Astrocyte (in vitro differentiated cells and primary cell): ENCODE measurements at places on chromosomes 7 and 10. TPM values are rescaled to one million over a fixed set of nuclear protein-coding genes. Genes with fewer than 3 reads are reported as not detected.

TAS2R39 gene
- not detected in 2 replicates for total RNA-seq

SPDYE8 gene
- not detected in 2 replicates for total RNA-seq

TDRD1 gene
- not detected in 2 replicates for total RNA-seq

GPR15LG gene
- not detected in 2 replicates for total RNA-seq

GRID1 gene
- 0.48 and 0.75 TPM in 2 replicates for total RNA-seq

ZNF25 gene
- 4.8 and 5.3 TPM in 2 replicates for total RNA-seq

DNA sequence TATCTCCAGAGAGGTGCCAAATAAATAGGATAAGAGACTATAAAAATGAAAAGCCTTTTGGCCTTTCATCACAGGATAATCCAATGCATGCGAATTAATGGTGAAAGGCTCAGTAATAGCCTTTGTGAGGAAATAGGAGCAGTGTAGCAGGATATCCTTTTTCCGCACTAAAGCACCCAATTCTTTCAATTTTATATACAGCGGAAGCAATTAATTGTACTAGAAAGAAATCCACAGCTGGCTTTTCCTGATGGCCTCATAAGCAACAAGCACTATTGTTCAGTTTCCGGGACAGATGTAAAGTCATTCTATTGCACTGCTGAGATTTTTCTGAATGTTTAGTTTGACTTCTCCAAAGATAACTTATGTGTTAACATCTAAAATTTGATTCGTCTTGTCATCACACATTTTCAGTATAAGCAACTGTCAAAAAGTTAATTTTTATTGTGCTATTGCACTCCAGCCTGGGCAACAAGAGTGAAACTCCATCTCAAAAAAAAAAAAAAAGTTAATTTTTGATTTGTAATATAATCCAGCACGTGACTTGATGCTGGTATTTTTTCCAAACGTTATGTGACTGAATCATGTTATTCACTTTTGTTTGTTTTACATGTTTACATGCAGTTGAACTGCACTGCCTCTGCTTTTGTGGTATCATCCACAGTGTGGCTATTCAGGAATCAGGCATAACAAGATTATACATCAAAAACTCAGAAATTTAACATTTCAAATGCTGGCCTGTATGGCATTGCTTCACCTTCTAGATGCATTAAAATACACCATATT, 8.4 kb upstream of the BMPR1A start:
- DNase-seq, result no peak

- no peak for DNase-seq
Observed at GRCh38 chr10:99595770-99596465, 24.3 kb downstream of the SLC25A28 start.

- no peak for DNase-seq
Observed at GRCh38 chr10:7322623-7323022, 88.2 kb downstream of the SFMBT2 start.

- no peak for DNase-seq
Observed at GRCh38 chr7:148695953-148696352, 2.8 kb upstream of the CUL1 start.

DNA sequence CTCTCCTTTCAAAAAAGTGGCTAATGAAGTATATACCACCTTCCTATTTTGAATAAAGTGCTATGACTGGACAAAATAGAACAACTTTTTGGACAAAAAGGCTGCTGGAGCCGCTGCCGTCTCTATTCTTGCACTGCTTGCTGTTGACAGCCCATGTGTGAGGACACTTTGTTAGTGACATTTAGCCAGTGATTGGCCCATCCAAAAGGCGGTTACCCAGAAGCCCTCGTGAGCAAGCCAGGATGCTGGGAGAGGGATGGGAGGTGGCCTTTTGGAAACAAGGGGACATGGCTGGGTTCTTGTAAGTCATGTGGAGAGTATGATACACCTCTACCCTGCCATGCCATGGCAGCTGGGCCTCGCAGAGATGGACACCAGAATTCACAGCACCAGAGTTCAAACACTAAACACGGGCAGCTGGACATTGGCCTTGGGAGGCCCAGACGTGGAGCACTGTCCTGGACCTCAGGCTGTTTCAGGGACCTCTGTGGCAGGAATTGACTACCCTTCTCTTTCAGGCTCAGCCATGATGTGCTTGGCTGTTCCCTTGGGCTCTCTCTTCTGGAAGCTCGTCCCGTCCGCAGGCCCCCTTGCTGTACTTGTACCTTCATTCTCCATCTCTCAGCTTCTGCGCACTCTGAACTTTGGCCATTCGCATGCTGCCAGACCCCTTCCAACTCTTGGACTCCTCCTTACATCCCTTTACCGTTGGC, 118.3 kb downstream of the TCF7L2 start:
- DNase-seq, result no peak

- DNase-seq, result no peak
Observed at GRCh38 chr7:84536271-84536870, 341.8 kb upstream of the SEMA3A start.

DNA sequence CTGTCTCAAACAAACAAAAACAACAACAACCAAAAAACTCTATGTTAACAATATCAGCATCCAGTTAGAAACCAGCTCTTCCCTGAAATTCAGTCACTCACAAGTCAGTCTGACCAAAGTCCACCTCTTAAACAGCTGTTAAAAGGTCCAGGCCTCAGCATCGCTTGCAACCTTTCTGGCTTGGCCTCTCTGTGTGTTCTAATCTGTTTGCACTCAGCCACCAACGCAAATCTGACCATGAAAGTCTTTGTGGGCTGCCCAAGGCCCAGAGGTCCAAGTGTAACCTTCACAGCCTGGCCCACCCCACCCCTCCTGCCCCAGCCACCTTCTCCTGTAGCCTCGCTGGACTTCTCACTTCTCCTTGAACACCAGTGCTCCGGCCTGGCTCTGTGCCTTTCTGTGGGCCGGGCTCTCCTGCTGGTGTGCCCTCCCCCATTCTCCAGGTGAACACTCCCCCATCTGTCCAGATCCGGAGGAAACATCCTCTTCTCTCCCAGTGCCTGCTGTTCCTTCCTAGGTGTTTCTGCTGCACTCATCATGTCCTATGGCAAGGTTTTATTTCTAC, 72.2 kb upstream of the EFCAB10 start:
- no peak for DNase-seq

DNA sequence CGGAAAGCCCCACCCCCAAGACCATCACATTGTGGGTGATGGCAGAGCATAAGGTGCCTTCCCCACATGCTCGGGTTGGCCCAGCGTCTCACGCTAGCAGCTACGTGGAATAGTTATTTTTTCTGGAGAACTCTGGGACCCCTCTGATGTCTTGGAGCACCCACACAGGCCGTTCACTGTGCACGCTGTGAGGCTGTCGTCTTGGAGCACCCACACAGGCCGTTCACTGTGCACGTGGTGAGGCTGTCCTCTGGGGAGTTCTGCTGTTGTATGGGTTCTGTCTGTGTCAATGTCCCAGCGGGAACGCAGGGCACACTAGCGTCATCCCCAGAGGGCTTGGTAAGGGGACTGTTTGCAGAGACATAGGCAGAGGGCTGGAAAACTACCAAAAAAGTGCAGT, 38.8 kb upstream of the FAM20C start:
- no peak for DNase-seq

GRCh38 chr10:35153716-35154115, 27.1 kb downstream of the CREM start:
- no peak for DNase-seq

- DNase-seq, result peak; percentile 44
Observed at GRCh38 chr10:102509387-102509786, 5.6 kb downstream of the SUFU start.

- peak; percentile 100 for DNase-seq
Observed at GRCh38 chr10:5944389-5945189, 32.8 kb downstream of the IL15RA start.

- no peak for DNase-seq
Observed at GRCh38 chr10:117411479-117412399, 36.5 kb upstream of the PDZD8 start.

GRCh38 chr7:132118641-132119040, 457.6 kb downstream of the PLXNA4 start:
- no peak for DNase-seq

GRCh38 chr10:83075016-83075814, 1064.1 kb upstream of the GHITM start:
- DNase-seq, result peak; percentile 68

DNA sequence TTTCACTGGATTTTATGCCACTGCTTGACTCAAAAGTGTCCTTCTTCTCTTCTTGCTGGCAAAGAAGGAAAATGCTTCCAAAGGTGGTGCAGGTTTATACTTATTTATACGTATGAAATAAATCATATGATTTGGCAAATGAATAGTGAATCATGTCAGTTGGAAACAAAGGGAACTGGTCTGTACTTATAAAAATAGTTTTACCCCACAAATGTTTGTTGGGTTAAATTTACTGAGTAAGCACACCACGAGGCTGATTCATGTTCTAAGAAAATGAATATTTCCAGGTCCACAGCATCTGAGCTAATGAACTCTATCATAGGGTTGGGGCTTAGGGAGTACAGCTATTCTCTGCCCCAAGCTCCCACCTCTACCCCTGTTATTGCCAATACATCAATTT, 232.2 kb downstream of the TRIL start:
- peak; percentile 48 for DNase-seq
